Peyer's patch (tissue), 4 donors: ENCODE measurements at places on chromosomes 5 and 9. TPM values are rescaled to one million over a fixed set of nuclear protein-coding genes. Genes with fewer than 3 reads are reported as not detected.

The N4BP3 gene
- 0.80 TPM for total RNA-seq

The TMEM171 gene
- total RNA-seq = 80.7 TPM

The ATOSB gene
- total RNA-seq = 28.2 TPM

The HTR4 gene
- total RNA-seq = 46.6 TPM

The IL12B gene
- not detected for total RNA-seq

The TTC39B gene
- 17.3 TPM for total RNA-seq

The TPRN gene
- total RNA-seq = 28.1 TPM

The PCDHB13 gene
- total RNA-seq = 0.35 TPM

DNA sequence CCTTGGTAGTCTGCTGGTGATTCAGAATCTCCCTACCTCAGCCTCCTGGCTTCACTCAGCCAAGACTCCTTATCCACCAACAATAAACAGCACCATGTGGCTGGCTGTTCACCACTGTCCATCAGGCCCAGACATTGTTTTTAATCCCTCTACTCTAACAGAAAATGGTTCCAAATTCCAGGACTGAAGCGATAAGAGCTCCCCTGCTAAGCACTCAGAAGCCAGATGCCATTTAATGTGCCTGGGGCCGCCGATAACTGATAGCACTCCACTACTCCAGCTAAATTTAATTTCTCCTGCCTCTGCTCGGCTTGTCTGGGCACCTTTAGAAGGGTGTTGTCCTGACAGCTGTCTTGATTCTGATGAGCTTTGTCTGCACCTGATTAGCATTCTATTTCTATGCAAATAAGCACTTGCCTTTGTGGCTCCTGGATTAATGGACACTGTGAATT is 47.1 kb downstream of the ZNF622 start:
- DNase-seq = no peak

DNA sequence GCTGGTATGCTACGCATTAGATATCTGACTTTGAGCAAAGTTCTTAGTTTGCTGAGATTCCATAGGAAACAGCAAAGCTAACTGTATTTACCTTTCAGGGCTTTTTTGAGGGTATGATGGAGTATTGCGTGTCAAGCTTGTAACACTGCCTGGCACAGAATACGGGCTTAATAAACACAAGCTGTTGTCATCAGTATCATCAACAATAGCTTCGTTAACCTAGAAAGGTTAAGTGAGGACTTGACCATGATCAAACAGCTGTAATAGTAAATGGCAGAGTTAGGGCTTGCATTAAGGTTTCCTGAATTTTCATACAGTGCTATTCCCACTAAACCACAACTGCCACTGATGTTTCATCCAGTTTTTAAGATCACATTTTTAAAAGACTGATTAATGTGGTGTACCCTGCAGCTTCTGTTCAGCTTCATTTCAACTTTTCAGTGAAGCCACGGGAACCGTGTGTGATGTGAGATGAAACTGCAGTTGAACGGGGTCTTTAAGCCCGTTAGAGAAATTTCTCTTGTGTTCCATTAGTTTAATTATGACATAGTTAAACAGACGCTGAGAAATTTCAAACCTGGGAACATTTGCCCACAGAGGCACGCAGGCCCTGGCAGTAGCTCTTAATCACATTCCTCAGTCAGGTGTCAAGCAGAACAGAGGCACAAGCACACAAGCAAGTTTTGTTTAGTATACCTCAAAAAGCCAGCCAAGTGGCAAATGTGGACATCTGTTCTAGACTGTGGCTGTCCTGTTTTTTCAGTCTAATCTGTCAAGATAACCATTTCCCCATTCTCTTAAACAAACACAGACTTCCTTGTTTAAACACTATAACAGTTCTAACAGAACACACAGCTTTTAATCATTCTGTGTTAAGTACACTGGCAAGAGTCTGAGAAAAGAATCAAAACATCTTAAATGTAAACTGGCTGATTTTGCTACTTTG is 147.1 kb downstream of the ZNF608 start:
- DNase-seq = peak; percentile 49

- DNase-seq = no peak
These were observed 155.8 kb downstream of the ZNF608 start for GRCh38 chr5:124590686-124591085.

DNA sequence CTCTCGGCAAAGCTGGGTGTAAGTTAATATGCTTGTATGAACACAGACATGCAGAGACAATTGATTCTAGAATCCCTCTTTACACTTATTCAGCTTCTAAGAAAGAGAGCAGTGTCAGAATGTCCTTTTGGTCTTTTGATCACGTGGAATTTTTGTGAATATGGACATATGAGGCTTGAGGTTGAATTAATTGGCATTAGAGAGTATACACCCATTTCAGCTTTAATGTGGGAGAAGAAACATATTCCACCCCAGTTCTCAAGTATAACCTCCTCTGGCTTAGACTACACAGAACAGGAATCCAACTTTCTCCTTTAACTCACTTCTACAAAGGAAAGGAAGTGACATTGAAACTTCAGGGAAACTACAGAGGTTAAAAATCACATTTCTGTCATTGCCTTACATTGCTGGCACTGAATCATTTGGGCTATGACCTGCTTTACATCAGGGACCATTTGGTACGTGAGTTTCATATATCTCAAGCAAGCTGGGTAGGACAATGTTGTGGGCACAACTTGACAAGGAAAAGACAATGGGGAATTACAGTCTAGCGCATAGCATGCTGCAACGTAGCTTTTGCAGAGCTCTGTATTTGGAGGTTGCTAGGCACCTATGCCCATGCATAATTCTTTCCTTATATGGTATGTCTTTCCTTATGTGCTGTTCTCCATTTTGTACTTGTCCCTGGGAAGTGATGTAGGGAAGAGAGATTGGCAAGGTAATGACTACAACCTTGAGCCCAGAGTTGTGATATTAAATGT is 19.5 kb downstream of the DAB2 start:
- DNase-seq = no peak

- no peak for DNase-seq
These were observed 106.2 kb upstream of the EMB start for GRCh38 chr5:50547303-50547702.

GRCh38 chr5:68396722-68397121 is 181.2 kb downstream of the PIK3R1 start:
- no peak for DNase-seq

DNA sequence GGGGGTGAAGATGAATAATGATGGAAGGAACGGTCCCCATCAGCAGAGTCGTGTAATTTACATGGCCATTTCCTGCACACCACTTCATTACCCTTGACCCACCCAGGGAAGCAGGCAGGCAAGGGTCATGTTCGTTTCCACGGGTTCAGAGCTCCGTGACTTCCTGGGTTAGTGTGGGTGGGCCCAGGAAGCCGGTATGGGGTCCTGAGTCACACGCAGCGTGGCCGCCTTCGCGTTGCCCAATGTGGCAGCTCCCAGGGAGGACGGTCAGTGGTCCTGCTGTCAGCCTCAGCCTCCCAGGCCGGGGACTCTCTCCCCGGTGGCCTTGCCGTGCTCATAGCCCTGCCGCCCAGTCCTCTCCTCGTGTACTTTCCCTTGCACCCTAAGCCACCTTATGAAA is 5.1 kb upstream of the TERT start:
- DNase-seq = peak; percentile 24
